ENCODE measurements at places on chromosomes 2 and 18.

- DNase-seq = no peak
Measured at GRCh38 chr2:203936949-203937348, 386 bp downstream of the ICOS start.

DNA sequence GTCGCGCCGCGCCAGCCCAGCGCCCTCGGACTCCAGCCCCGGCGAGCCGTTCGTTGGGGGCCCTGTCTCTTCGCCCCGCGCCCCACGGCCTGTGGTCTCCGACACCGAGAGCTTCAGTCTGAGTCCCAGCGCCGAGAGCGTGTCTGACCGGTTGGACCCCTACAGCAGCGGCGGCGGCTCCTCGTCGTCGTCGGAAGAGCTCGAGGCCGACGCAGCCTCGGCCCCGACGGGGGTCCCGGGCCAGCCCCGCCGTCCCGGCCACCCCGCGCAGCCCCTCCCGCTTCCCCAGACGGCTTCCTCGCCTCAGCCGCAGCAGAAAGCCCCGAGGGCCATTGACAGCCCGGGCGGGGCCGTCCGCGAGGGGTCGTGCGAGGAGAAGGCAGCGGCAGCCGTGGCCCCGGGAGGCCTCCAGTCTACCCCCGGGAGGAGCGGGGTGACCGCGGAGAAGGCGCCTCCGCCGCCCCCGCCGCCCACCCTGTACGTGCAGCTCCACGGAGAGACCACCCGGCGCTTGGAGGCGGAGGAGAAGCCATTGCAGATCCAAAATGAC, 1.4 kb downstream of the PHLPP1 start:
- peak; percentile 52 for DNase-seq

GRCh38 chr2:40403233-40403836, 48.6 kb downstream of the SLC8A1 start:
- no peak for DNase-seq

- no peak for DNase-seq
Measured at GRCh38 chr2:198161151-198161550, 356.8 kb downstream of the PLCL1 start.

DNA sequence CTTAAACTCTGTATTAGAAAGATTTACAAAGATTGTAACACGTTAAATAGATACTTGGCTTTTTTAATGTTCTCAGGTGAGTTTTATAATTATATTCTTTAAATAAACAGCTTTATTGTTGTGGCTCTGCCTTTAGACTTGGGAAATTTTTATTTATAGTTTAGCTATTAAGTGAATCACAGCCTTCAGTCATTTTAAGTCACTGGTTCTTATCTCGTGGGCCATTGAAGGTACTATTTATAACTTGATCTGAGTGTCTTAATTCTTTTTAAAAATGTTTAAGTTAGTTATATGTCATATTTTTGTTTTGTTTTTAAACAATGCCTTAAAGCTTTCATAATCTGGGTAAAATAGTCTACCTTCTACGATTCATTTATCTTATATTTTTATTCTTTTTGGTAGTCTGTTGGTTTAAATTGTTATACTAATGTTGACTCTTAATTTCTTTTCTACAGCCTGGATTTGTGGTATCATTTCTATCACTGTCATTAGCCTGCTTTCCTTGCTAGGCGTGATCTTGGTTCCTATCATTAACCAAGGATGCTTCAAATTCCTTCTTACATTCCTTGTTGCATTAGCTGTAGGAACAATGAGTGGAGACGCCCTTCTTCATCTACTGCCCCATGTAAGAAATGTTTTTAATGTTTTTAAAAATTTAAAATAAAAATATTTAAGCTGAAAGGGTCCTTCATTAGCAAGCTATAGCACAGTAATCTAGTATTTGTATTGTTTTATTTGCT, 49.3 kb downstream of the SLC39A10 start:
- DNase-seq = no peak

GRCh38 chr18:39561126-39561525, 1995.5 kb upstream of the CELF4 start:
- no peak for DNase-seq

GRCh38 chr2:29516767-29517166, 401.6 kb downstream of the CLIP4 start:
- no peak for DNase-seq

- no peak for DNase-seq
Measured at GRCh38 chr18:62610351-62610700, 87.5 kb downstream of the ZCCHC2 start.

DNA sequence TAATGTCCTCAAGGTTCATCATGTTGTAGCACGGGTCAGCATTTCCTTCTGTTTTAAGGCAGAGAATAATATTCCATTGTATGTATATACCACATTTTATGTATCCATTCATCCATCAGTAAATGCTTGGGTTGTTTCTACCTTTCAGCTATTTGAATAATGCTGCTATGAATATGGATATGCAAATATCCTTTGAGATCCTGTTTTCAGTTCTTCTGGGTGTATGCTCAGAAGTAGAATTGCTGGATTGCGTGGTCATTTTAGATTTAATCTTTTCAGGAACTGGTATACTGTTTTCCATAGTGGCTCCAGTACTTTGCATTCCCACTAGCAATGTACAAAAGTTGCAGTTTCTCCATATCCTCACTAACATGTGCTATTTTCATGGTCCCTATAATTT, 13.4 kb upstream of the ASB1 start:
- DNase-seq = no peak

DNA sequence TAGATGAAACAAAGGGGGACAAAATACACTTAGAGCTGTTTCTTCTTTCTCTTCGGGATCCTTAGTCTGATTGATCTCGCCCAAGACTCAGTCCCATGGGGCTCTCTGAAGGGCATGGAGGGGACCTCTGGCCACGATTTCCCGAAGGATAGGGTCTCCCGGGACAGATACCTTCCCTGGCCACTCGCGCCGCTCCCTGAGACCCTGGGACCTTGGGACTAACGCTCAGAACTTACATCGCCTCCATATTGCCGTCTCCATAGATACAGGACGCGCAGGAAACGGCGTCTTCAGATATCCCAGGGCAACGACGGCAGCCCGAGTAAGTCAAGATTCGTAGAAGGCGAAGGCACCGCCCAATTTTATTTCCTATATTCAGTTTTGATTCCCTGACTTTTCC, at the start of gene CFAP65:
Gene CFAP65, minus strand, starts transcription at position 265 of the 400 bp plus-strand sequence. CDS start 2,468 bp downstream, outside the sequence.
- DNase-seq = peak; percentile 68

- DNase-seq = no peak
Measured at GRCh38 chr2:71326968-71327367, 4.6 kb upstream of the ZNF638 start.

- no peak for DNase-seq
Measured at GRCh38 chr2:183070942-183071844, 7.4 kb upstream of the DUSP19 start.

GRCh38 chr2:195486987-195487644, 169.9 kb upstream of the SLC39A10 start:
- no peak for DNase-seq

- no peak for DNase-seq
Measured at GRCh38 chr2:88754585-88755320, 63.3 kb downstream of the RPIA start.

DNA sequence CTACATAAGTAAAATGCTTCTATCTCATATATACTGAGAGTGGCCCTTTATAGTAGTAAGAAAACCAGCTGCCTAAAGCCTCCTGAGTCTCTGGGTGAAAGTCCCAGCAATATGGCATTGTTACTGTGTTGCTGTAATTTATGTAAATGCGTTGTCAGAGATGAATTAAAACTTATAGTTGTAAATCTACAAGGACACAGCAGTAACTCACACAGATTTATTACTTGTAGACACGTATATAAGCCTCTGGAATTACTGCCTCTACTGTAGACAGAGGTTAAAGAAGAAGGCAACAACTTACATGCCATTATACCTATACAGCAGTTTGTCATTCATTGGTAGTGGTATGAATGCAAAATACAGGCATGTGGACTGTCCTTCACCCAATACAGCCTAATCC, 169.1 kb upstream of the BOD1L2 start:
- no peak for DNase-seq

DNA sequence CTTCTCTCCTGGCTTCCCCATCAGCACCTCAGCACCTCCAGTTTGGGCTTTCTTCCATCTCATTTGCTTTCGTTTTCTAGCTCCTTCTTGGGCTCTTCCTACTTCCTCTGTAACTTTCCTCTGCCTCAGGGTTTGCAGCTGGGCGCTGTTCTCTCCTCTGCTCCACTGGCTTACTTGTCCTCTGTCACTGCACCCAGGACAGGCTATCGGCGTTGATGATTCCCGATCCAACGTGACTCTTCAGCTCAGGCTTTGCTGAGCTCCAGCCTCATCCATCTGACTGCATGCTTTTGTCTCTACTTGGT, 362.4 kb downstream of the CYRIA start:
- no peak for DNase-seq

GRCh38 chr18:77320971-77321559, 71.4 kb downstream of the GALR1 start:
- peak; percentile 4 for DNase-seq

DNA sequence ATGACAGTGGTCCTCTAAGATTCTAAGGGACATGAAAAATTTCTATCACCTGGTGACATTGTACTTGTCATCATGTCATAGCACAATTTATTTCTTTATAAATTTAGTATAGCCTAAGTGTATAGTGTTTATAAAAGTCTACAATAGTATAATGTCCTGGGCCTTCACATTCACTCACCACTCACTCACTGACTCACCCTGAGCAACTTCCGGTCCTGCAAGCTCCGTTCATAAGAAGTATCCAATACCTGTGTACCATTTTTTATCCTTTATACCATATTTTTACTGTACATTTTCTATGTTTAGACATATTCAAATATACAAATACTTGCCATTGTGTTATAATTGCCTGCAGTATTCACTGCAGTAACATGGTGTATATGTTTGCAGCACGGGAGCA, 72.8 kb upstream of the DSEL start:
- no peak for DNase-seq

DNA sequence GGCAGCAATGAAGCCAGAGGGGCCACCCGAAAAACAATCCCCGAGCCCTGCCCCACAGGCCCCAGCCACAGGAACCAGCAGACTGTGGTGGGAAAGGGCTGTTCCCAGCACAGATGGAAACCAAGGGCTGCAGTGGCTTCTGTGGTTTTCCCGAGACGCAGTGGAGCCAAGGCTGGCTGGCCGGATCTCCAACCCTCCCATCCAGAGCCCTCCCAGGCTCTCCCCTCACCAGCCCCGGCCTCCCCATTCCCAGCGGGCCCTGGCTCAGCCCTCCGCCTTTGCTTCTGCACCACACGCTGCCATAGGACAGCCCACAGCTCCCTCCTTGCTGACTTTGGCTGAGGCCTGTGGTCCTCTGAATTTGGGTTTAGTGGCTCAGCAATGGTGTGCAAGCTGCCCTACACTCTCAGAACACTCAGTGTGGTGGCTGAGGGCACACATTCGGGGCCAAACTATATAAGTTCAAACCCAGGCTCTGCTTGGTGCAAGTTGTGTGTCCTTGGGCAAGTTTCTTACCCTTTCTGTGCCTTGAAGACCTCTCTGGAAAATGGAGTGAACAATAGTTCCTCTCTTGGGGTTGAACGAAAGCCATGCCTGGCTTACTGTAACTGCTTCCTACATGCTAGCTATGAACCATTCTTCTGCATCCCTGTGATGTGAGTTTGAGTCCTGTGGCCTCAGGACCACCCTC, 200.1 kb downstream of the SMAD7 start:
- DNase-seq = no peak

DNA sequence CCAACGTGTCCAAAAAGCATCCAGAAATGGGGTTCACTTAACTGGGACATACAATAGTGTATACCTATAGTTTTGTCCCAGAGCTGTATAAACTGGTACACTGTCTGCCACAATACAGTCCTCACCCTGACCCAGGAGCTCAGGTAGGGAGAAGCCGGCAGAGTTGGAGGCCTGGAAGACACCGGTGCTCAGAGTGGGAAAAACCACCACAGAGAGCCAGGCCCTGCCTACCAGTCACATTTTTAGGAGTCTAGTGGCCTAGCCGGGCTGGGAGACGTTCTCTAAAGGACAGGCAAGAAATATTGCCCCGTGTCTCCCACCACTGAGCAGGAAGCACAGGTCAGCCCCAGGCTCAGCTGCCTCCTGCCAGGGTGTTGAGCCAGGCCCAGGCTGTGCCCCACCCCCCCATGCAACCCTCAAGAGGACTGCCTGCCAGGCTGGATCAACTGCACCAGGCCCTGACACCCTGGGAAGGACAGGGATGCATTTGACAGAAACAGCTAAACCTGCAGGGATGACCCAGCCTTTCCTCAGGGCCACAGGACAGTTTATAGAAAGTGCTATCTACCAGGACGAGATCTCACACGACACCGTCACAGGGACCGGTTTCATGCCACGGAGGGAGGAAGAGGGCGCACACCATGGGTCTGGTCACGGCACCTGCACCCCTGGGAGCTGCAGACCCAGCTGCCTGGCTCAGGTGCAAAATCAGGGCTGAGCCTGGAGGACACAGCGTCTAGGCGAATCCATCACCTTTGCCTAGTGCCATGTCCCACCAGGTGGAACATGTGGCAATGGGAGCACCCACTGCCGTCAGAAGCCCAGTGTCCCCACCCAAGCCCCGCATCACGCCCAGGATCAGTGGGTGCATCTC, 89.9 kb downstream of the TMEM18 start:
- DNase-seq = no peak

DNA sequence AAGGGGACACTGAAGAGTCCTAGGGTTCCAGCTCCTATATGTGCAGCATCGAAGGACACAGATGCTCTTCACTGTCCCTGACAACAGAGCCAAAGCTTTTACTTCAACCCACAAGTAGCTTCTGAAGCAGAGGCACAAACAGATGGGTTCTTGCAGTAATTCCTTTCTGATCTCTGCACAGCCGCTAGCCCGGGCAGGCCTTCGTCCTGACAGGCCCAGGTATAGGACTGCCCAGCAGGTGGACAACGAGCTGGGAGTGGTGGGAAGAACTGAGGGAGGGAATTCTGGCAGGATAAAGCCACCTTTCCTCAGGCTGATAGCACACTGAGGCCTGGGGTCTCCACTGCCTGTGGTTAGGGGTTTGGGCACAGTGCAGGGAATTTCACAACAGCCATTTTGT, 94.8 kb downstream of the RHOB start:
- no peak for DNase-seq

- DNase-seq = no peak
Measured at GRCh38 chr2:227280895-227281294, 44.2 kb upstream of the MFF start.

GRCh38 chr18:37506001-37506400, 59.6 kb downstream of the CELF4 start:
- no peak for DNase-seq

GRCh38 chr2:54529935-54530334, 73.8 kb downstream of the SPTBN1 start:
- no peak for DNase-seq

Measured in NCI-H1105 treated with DMSO at 0.1 percent for 48 hours (cell line).